ENCODE measurements at places on chromosomes 5 and 9.

GRCh38 chr9:128946571-128947276 lies 679 bp downstream of the DOLK start:
- DNase-seq, result peak; percentile 19

GRCh38 chr9:33164138-33164809 lies 2.9 kb downstream of the B4GALT1 start:
- DNase-seq, result no peak

DNA sequence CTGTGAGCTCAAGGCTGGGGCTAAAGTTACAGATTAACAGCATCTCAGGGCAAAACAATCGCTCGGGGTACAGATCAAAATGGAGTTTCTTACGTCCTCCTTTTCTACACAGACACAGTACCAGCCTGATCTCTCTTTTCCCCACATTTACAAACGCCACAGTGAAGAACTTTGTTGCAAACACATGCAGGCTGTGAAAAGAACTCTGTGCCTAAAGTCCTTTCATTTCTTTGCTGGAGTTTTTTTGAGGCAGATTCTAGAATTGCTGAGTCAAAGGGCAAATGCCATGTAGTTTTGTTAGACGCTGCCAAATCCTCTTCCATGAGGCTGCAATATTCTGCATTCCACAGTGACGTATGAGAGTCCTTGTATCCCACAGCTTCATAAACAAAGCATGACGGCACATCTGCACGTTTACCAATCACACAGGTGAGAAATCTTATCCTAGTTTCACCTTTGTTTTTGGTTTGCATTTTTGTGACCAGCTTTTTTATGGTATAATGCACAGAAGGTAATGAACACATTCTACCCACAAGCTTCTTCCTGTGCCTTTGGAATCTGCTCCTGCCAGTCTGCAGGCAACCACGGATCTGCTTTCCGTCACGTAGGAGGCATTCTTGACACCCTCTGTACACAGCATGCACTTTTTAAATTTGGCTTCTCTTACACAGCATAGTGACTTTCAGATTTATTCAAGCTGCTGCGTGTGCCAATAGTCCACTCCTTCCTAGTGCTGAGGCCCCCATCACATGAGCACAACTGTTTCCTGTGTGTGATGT lies 44.6 kb upstream of the LPCAT1 start:
- DNase-seq, result peak; percentile 84

- no peak for DNase-seq
Observed at GRCh38 chr9:128908372-128908771, 12.4 kb upstream of the PHYHD1 start.

DNA sequence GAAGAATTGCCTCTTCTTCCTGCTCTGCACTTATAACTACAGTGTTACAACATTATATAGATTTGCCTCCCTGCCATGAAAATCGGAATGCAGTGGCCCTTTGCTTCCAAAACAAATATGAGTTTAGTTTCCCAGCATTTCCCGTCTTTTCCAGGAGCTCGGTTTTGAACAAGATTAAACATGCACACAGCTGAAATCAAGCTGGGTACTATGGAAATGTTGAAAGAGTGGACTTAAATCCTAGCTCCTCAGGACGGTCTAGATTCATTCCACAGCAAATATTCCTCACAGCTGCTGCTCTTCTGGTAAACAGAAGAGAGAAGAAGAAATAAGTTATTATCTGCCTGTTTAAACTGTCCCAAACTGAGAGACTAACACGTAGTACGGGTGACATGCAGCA lies 161.4 kb downstream of the PIK3R1 start:
- no peak for DNase-seq

DNA sequence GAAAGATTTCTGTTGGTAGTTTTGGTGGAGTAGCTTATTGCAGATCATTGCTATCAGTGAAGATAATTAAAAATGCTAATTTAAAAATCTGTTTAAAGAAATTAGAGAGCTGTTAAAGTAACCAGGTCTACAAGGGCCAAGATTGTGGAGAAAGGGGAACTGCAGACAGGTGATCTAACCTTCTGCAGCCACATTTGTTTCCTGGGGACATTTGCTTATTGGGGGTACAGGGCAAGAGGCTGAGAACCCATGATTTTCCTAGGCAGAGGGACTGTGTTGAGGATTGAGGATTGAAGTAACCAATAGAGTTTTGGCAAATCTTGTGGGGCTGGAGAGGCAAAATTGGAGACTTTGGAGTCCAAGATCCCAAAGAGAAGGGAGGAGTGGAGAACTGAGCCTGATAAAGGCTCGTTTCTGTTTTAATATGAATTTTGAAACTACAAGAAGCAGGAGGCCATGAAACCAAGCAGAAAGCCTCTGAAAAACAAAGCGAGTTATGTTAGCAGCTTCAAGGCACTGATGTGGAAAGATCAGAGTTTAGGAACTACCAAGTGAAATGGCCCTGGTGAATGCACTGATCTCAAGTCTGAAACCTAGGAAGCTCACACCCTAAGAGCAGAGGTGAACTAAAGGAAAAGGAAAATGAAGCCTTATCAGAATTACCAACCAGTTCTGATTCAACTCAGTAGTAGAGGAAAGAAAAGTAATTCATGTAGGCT lies 219.8 kb upstream of the C9orf72 start:
- DNase-seq, result no peak

DNA sequence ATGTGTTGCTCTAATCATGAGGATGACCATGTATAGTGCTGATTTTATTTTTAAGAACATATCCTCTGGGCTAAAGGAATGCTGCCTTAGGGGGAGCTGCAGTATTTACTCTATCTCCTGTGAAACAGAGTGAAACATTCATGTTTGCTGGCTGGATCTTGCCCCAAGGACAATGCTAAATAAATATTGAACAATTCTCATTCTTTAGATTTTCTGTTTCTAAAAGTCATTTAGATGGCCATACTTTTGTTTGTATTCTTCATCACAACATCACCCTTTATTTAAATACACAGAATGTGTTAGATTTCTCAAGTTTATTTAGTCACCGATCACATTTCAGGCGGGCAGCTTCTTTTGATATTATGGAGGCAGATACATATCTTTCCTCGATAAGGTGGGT lies 103.3 kb downstream of the ARHGEF28 start:
- peak; percentile 33 for DNase-seq

GRCh38 chr5:141637123-141637766 lies 448 bp downstream of the RELL2 start:
- no peak for DNase-seq

GRCh38 chr5:98110791-98111190 lies 662.7 kb upstream of the RGMB start:
- DNase-seq, result no peak

DNA sequence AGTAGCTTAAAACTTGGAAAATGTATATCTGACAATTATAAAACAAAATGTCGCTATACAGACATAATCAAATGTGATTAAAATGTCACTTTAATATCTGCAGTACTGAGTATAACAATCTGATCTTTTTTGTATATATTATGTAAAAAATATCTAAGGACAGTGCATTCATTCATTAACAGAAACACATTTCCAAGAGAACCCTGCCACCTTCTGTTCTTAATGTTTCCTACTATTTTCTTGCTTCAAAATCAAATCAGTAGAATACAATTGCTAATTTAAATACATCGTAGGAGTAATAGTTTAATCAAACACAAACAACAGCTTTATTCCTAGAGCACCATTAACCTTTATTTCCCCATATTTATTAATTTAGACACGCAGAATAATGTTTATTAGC lies 142.6 kb upstream of the ST8SIA4 start:
- DNase-seq, result peak; percentile 4

DNA sequence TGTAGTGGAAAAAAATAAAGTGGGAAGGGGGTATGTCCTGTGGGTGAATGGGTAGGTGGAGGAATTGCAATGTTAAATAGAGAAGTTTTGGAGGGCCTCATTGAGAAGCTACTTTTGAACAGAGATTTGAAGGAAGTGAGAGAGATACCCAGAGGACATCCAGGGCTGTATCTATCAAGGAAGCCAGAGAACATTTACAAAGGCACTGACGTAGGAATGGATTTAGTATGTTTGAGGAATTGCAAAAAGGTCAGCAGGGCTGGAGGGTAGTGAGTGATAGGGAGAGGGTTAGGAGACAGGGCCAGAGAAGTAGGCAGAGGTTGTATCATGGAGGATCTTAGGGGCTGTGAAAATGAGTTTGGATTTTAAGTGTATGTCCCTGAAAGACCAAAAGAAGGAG lies 13.9 kb downstream of the PTTG1 start:
- DNase-seq, result no peak

- DNase-seq, result no peak
Observed at GRCh38 chr5:96885518-96886338, 9.4 kb downstream of the ERAP2 start.

DNA sequence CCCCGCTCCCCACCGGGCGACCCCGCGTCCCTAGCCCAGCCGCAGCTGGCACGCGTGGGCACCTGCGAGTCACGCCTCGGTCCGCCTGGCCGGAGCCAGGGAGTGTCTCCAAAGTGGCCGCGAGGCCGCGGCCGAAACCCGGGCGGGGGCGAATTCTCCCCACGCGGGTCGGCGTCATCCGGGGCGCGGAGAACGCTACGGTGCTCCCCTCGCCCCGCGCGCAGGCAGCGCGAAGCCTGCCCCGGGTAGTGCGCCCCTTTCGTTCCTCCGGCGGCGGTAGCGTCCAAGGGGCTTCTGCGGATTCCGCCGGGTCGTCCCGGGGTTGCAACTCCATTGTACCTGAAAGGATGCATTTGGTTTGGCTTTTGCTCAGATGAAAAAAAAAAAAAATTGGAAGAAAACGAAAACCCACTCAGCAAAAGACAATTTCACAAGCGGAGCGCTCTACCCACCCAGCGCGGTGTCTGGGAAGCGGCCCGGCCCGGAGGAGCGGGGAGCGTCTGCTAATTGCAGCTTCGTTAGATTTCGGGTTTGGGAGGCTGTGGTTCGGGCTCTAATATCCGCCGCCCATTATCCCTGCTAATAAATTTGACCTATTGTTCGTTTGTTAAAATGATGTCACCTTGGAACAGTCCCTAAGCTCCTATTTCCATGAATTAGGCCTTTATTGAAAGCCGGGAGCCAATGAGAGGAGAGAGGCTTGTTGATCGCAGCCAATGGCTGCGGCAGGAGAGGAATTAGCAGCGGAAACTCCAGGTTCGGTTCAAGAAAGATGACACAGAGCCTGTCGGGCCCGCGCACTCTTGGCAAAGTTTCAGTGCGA lies at the start of gene TLX3:
Gene TLX3, plus strand, starts transcription at position 796 of the 823 bp plus-strand sequence. CDS start 118 bp downstream, outside the sequence.
- peak; percentile 32 for DNase-seq

- DNase-seq, result peak; percentile 35
Observed at GRCh38 chr9:116800885-116801284, 113.8 kb downstream of the TRIM32 start.

GRCh38 chr5:115260248-115260647 lies 2.4 kb downstream of the PGGT1B start:
- no peak for DNase-seq

DNA sequence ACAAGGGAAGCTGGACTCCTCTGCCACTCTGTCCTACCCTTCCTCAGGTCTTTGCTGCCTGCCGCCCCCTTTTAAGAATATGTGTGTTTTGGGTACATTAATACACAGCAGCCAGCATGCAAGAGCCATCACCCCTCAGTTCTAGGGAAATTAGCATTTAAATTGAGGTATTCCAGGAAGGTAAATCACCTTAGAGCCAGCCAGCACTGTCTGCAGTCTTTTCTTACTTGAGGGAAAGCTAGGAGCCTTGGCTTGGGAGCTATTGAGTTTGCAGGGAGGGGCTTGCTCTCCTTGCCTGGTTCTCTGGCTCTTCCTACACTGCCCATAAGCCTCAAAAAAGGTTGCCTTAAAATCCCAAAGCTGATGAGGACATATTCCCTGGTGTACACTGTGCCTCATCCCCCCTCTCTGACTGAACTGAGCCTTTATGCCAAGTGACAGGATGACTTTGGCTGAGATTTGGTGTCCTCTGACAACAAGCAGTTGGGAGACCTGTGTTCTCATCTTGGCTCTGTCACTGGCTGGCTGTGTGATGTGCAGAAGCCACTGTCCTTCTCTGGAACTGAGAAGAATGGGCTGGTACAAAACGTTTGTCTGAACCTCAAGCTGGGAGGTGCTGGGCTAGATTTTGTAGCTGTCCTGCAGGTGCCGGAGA lies 54.1 kb downstream of the TRIM32 start:
- no peak for DNase-seq

DNA sequence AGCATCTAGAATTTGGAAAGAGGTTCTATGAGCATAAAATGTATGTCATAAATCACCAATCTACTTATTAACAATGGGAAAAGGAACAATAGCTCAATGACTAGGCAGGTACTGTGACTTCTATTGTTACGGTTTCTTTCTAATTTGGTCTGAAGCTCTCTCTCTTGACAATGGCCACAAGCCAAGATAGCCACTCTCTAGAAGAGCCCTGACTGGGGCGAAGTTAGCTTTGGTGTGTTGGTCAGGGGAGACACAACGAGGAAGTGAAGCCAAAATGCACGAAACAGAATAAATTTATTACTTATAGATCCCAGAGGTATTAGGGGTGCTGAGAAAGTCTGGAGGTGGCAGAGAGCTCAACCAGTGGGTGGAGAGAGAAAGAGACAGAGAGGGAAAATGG lies 9.4 kb upstream of the RAD23B start:
- DNase-seq, result no peak

- peak; percentile 59 for DNase-seq
Observed at GRCh38 chr9:96555567-96556386, 63.9 kb downstream of the CDC14B start.

GRCh38 chr5:83731638-83732037 lies 11.0 kb upstream of the HAPLN1 start:
- DNase-seq, result no peak

DNA sequence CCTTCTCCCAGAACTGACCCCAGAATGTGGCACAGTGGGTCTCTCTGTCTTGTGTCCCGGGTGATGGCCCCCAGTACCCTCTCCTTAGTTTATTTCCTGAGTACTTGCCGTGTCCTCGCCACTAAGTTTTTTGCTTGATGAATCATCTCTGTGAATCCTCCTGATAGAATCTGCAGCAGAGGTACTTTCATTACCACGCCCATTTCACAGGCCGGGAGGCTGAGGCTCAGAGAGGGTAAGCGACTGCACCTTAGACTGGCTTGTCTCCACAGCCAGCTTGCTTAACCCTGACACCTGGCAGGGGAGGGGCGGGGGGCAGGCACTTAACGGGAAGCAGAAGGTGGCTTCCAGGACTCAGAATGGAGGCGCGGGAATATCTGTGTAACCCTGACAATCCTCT lies 7.9 kb upstream of the IER5L start:
- DNase-seq, result no peak

DNA sequence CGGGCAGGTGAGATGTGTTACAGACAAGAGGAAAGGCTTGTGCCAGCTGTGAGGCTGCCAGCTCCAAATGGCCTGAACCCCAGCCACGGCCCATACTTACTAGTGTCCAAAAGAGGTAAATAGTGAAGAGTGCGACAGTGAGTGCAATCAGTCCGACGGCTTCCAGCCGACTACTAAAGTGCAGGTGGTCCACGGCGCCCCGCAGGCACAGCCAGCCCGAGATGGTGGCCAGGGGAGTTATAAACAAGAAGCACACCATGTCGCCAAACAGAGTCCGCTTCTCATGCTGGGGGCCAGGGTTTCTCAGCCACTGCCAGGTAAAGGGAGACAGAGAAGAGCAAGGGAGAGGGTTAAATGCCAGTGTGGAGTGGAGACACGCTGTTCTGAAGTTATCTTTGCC lies 101.1 kb downstream of the LMNB1 start:
- no peak for DNase-seq

- DNase-seq, result peak; percentile 6
Observed at GRCh38 chr9:27261517-27262211, 35.3 kb downstream of the EQTN start.

Data from fibroblast of skin of back (primary cell).